ENCODE measurements at places on chromosomes 12 and 14.

- DNase-seq, result no peak
Observed at GRCh38 chr12:107448198-107448597, 237.4 kb upstream of the PWP1 start.

DNA sequence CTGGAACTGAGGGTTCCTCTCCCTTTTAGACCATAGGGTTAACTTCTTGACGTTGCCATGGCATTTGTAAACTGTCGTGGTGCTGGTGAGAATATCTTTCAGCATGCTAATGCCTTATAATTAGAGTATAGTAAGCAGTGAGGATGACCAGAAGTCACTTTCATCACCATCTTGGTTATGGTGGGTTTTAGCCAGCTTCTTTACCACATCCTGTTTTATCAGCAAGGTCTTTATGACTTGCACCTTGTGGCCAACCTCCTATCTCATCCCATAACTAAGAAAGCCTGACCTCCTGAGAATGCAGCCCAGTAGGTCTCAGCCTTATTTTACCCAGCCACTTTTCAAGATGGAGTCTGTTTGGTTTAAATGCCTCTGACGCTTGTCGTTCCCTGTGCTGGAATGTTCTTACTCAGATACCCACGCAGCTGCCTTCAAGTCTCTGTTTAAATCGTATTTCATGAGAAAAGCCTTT, 44.2 kb downstream of the BBS10 start:
- DNase-seq, result no peak

DNA sequence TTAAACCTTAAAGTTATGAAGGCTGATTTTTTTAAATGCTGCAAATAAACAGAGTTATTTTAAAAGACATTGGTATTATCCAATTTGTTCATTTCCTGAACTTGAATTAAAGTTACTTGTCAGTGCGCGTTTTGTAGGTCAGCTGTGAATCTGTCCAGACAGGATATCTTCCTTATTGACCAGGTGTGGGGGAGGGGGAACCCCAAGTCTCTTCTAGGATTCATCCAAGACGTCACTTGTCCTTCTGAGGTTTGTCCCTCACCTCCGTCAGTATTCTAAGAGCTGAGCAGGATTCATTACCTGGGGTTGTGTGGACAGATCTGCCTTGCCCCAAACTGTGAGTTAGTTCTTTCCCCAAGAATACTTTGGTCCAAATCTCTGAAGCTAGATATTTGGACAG, 8.8 kb upstream of the PRIMA1 start:
- no peak for DNase-seq

- no peak for DNase-seq
Observed at GRCh38 chr14:25411781-25412757, 362.1 kb upstream of the STXBP6 start.

DNA sequence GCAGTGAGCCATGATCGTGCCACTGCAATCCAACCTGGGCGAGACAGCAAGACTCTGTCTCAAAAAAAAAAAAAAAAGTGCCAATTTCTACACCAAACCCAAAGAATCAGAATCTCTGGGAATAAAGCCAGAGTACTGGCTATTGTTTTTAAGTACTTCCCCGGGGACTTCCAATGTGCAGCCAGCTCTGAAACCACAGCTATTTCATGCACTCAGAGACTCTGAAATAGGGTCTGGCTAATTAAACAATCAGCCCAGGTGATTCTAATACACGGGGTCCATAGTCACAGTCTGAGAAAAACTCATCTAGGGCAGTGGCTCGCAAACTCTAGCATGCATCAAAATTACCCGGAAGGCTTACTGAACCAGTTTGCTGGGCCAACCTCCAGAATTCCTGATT, 56.3 kb downstream of the SIX6 start:
- no peak for DNase-seq

- DNase-seq, result no peak
Observed at GRCh38 chr12:29743801-29744200, 39.9 kb downstream of the TMTC1 start.

DNA sequence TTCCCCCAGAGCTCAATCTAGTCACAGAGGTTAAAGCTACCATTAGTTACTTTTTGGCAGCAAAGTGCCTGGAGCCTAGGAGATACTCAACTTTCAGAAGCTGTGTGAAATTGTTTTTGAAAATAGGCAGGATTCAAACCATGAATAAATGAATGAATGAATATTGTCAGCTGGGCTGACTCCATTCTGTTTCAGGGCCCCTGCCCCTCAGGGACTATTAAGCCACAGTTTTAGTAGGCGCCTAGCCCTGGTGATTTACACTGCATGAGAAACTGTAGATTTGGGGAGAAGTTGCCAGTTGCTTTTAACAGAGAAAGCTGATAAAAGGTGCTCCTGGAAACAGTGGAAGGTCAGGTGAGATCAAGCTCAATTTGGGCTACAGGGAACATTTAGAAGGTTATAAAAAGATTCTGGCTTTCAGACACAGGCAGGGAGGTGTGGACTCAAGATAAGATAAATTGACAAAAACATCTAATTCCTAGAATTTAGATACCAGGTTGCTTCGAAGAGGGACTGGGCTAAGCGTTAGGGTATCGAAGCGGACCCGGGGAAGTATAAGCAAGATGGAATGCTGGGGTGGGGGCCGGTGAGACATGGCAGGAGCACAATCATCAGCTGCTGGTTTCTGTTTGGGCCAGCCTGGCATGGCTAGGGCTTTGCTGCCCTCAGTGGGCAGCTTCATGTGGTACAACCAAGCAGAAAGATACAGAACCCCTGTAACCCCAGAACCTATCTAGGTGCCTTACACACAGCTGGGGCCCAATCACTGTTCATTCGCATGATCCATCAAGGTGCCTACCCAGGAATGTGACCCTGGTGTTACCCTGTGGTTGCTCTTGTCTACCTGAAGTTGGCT, 14.9 kb upstream of the CELA1 start:
- DNase-seq, result no peak

- DNase-seq, result no peak
Observed at GRCh38 chr14:22409006-22409405, 180.0 kb downstream of the DAD1 start.

DNA sequence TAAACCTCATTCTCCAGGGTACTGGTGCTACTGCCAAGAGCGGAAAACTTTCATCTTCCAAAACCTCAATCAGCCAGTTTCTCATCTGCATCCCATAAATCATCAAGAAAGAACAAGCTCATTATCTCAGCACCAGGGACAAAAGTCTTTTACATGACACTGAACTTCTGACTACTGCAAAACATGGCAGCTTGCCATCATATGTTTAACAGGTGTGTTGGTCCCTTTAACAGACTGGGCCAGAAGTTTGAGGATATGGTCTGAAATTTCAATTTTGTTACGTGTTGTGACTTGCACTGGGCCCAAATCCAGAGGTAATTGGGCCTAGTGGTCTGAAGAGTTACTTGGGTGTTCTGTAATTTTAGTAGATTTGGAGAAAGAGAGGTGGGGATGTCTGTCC, 305.4 kb upstream of the SEL1L start:
- no peak for DNase-seq

GRCh38 chr12:49225576-49226166, 36.8 kb upstream of the TUBA1A start:
- DNase-seq, result no peak
